ENCODE measurements at places on chromosomes 2 and 18.

DNA sequence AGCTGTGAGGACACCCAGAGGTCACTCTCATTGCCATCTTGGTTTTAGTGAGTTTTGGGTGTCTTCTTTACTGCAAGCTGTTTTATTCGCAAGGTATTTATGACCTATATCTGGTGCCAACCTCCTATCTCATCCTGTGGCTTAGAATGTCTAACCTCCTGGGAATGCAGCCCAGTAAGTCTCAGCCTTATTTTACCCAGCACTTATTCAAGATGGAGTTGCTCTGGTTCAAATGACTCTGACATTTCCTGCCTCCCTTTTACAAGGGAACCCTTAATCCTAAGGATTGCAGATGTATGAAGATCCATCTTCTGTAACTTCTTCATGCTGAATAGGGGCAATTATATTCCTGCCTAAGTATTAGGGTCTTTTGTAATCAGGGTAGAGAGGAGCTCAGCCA, 708.0 kb downstream of the TMEM182 start:
- DNase-seq = no peak

DNA sequence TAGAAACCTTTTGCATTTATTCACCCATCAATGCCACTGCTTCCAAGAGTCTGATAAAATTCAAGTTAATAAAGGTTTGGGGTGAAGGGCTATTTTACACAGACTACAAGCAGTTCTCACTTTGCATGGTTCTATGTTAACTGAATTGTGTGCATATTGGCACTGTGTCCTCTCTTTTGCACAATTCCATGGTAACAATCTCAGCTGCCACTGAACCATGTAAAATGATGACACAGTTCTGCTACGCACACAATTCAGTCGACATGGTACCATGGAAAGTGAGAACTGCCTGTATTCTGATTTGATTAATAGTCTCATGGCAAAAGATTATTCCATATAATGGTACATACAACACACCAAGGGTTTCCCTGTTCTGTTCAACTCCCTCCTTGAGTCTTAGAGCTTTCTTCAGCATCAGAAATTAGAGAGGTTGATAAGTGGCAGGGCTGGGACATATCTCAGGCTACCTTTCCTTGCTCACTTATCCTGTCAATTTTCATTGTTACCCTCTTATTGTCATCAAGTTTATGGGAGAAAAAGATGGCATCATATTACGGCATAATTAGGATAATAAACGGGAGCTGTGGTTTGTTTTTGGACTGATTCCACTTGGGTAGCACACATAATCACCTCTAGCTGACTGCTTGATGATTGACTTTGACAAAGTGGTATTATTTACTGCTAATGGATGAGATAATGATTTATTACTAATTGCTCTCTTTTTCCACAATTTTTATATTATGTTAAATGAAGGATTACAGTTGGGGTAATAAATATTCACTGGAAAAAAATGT, 139.3 kb upstream of the CREB1 start:
- DNase-seq = no peak

DNA sequence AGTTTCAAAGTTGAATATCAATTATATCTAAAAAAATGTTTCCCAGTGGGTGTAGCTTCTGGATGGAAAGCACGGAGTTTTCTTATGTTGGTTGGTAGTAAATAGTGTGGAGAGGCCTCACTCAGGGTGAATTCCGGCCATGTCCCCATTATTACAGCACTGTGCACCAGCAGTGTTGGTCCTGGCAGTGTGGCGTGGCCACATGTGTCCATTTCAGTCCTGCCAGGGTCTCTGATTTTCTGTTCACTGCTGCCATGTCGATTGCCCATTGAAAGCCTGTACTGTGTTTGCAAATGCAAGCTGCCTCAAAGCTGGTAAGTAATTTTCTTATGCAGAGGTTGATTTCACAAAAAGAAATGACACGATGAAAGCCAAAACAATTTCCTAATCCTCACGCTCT, 386.2 kb downstream of the GALR1 start:
- DNase-seq = no peak

GRCh38 chr2:222241128-222241870, 57.5 kb downstream of the PAX3 start:
- no peak for DNase-seq

DNA sequence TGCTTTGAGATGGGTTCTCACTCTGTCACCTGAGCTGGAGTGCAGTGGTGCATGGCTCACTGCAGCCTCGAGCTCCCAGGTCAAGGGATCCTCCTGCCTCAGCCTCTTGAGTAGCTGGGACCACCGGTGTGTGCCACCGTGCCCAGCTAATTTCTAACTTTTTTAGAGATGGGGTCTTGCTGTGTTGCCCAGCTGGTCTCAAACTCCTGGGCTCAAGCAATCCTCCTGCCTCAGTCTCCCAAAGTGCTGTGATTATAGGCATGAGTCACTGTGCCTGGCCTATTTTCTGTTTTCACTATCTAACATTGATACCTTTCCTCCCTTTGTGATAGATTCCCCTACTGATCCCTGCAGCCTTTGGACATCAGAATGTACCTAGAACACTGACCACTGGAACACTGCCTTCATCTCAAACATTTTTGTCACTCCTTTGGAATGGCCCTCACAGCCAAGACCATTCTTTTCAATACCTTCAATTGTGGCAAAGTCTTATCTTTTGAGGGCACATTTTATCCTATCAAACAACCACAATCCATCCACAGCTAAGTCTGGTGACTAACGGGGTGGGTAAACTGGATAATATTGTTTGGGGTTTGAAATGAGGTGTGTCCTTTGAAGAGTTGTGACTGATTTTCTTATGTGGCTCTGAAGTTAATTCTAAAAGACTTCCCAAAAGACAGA, 43.7 kb downstream of the EPAS1 start:
- no peak for DNase-seq

GRCh38 chr2:97981961-97982360, 13.8 kb downstream of the TMEM131 start:
- DNase-seq = no peak

GRCh38 chr2:47087051-47087450, 68.1 kb downstream of the STPG4 start:
- no peak for DNase-seq

DNA sequence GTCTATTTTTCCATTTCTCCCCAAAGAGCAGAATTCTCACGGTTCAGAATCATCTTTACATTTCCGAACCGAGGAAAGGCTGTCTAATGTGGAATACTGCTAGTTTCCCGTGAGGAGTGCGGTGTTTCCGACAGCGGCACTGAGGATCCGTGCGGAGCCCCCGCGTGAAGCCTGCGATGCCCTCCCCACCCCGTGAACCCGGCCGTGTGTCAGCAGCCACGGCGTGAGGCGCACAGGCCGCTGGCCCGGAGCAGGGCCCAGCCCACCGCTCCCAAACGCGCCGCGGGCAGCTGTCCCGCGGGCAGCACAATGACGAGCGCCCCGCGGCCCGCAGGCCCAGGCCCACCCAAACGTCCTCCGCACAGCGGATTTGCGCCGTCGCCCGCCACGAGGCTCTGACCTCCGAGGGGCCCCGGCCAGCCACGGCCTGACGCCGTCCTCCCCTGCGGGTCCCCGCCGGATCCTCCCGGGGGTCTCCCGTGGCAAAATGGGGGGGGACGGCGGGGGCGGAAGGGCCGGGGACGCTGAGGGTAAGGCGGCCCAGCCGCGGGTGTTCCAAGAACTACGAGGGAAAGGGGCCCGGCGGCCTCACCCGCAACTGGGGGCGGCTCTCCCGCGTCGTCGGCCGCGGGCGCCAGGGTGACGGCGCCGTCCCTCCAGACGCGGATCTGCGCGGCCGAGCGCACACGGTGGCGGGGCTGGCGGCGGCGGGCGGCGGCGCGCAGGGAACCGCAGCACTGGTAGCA, 796 bp downstream of the SPIRE1 start:
- DNase-seq = peak; percentile 23

GRCh38 chr2:241087420-241088268, 14.4 kb downstream of the MTERF4 start:
- no peak for DNase-seq

GRCh38 chr2:18603854-18604530, 14.6 kb upstream of the NT5C1B start:
- no peak for DNase-seq

DNA sequence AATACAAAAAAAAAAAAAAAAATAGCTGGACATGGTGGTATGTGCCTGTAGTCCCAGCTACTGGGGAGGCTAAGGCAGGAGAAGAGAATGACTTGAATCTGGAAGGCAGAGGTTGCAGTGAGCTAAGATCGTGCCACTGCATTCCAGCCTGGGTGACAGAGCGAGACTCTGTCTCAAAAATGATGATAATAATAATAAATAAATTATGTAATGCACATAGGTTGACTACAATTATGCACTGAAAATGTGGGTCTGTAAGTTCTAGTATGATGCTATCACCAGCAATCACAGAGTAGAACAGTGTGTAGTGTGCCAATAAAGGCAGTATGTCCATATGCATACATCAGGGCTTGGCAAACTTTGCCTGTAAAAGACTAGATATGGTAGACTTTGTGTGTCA, 55.6 kb upstream of the MYCN start:
- no peak for DNase-seq

- DNase-seq = no peak
Measured at GRCh38 chr2:217204358-217204757, 344.5 kb upstream of the TNP1 start.

DNA sequence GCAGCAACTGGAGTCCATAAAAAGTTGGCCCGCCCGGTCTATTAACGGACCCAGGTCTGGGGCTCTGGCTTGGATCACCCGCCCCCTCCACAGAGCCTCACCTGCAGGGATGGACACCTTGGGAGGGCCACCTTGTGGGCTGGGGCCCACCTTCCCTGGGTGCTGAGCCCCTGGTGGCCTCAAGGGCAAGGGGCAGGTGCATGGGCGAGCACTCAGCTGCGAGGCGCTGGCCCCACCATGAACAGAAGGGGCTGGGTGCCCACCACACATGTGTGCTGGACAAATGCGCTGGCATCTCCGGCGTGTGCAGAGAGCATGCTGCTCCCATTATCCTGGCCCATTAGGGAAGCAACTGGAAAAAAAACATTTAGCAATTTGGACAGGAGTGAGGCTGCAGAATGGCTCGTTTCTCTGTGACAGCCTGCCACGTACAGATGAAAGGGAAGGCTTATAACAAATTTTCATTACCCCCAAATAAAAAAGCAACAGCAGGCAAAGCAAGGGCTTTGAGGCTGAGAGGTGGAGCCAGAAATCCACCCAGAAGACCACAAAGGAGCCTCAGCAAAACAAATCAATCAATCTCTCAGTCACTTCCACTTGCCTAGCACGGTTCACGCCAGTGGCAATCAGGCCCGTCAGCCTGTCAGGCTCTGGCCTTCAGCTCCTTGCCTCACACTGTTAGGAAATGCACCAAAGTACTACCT, 253.1 kb upstream of the ZNF521 start:
- no peak for DNase-seq

- no peak for DNase-seq
Measured at GRCh38 chr2:18209934-18210639, 331.6 kb downstream of the KCNS3 start.

DNA sequence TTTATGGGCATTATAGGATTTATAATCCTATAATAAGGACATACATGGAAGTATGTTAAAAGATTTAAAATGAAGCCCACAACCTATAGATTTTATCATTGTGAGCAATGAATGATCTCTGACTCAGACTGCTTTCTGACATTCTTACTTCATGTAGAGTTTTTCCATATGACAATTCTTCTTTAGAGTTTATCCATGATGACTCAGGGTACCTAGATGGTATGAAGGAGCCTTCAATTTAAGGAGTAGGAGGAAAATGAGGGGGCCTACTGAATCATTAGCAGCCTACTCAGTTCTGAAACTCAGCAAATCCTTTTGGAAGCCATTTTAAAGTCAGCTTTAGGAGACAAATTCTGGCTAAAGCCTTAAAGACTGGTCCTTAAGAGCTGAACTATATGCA, 10.4 kb downstream of the PELI1 start:
- DNase-seq = no peak

DNA sequence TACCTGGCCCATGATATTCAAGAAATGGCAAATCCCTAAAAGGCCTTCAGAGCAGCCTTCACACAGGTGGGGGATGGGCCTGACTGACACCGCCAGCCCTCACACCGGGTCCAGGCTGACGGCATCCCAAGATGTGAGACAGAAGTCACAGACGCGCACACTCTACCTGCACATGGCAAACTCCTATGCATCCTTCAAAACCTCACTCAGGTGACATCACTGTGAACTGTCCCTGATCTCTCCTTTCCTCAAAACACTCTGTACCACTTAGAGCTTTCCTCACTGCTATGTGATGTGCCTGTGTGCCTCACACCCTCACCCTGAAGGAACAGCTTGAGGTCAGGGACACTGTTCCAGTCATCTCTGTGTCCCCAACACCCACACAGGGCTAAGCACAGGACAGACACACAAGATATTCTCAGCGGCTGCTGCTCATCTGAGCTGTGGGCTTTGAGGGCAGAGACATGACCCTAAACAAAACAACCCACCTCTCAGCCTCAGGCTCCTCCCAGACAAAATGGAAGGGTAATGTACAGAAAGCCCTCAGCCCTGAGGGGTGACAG, 27.5 kb downstream of the BIN1 start:
- DNase-seq = peak; percentile 39

DNA sequence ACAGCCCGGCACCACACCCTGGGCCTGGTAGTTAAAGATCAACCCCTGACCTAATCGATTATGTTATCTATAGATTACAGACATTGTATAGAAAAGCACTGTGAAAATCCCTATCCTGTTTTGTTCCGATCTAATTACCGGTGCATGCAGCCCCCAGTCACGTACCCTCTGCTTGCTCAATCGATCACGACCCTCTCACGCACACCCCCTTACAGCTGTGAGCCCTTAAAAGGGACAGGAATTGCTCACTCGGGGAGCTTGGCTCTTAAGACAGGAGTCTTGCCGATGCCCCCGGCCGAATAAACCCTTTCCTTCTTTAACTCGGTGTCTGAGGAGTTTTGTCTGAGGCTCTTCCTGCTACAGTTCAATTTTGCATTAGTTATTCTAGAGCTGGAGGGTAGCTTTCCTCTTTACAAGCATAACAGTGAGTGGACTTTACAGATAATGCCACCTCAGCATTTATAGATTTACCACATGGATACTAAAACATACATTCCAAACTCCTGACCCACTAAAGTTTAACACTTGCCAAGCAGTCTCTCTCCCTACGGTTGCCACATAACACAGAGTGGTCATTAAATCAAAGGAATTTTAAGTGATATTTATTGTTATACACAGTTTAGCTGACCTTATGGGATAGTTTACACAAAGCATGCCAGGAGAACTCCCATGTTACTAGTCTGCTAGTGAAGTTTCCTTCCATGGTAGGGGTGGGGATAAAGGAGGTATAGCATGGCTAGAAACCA, 101.0 kb downstream of the EVA1A start:
- no peak for DNase-seq
